ENCODE measurements at places on chromosomes 5 and 9. TPM values are rescaled to one million over a fixed set of nuclear protein-coding genes. Genes with fewer than 3 reads are reported as not detected.

DNA sequence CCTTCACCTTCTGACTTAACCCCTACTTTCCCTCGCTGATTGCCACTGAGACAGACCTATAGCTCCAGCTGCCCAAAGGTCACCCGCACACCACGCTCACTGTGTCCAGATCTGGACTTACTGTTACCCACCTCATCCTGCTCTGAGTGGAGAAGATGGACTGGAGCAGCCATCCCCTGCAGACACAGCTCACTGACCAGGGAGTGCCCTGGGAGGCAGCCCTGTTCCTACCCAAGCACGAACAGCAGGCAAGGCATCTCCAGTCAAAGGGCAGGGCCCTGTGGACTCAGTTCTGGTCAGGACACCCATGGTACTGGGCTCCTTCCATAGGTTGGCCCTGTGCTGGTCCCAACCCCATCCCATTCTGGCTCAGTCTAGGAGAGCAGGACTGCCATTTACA is 9.5 kb upstream of the BARX1 start:
- DNase-seq, result no peak

DNA sequence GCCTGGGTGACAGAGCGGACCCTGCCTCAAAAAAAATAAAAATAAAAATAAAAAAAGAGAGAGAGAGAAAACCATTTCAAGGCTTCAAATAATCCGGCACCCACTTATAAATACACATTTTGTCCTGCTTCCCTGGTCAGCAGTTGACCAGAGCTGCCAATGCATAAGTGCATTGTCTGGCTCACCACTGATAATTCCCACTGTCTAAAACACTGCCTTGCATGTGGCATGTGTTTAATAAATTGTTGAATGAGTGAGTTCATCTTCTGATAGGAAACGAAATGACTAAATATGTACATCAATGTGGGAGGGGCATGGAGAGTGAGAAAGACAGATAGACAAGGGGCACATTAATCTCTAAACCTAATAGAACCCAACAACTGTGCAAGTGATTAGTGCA is 42.9 kb downstream of the MEGF10 start:
- DNase-seq, result no peak

DNA sequence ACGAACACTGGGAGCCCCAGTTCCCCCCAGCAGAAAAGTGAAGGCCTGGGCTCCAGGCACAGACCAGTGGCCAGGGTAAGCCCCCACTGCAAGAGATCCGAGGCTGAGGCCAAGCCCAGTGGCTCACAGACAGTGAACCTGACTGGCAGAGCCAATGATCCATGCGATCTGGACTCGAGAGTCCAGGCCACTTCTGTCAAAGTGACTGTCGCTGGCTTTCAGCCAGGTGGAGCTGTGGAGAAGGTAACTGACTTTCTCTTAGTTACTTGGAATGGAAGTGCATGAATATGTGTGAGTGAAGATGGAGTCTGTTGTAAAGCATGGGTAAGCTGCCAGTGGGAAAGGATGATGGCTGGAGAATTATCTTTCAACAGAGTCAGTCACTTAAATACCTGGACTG is 99.7 kb downstream of the GOLPH3 start:
- no peak for DNase-seq

DNA sequence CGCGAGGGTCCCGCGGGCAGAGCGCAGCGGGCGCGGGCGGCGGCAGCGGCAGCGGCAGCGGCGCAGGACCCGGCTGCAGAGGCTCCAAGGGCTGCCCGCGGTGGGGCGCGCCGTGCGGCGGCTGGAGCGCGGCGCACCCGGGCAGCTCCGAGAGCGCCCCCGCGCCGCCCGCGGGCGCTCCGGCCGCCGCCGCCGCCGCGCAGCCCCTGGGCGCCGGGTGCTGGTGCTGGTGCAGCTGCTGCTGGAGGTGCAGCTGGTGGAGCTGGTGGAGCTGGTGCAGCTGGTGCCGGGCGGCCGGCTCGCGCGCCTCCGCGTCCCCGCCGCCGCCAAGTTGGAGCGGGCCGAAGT is 644 bp downstream of the IER5L start:
- DNase-seq, result no peak

The STC2 gene
- total RNA-seq, result 3.6 TPM

The ZNF354C gene
- 13.8 TPM for total RNA-seq

The TMEM215 gene
- total RNA-seq, result 9.7 TPM

The FOXI1 gene
- not detected for total RNA-seq

The NIM1K gene
- total RNA-seq, result 5.4 TPM

All from sciatic nerve (tissue), 2 donors.